ENCODE measurements at places on chromosomes 6 and 20.

DNA sequence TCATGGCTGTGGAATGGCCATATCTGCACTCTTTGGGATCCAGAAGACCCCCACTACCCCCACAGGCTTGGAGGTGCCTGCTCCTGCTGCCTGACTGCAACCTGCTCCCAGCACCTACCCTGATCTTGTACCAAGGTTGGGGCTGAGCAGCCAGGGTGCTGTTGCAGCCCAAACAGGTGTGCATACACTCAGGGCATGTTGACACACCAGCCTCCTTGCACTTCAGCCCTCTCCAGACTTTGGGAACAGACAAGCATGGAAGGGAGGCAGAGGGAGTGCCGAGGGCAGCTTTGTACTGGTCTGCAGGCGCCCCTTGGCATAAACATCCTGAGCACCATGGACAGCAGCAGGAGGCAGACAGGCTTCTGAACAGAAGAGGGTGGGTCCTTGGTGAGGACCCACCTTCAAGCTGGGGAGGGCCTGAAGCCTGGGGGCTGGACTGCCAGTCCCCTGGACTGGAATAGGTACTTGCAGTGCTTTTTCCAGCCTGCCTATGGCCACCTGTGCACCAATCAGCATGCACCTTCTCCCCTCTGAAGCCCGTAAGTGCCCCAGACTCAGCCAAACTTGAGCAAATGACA is 1675.8 kb downstream of the HACE1 start:
- no peak for DNase-seq

- DNase-seq = no peak
Measured at GRCh38 chr6:137794516-137795201, 72.4 kb upstream of the TNFAIP3 start.

DNA sequence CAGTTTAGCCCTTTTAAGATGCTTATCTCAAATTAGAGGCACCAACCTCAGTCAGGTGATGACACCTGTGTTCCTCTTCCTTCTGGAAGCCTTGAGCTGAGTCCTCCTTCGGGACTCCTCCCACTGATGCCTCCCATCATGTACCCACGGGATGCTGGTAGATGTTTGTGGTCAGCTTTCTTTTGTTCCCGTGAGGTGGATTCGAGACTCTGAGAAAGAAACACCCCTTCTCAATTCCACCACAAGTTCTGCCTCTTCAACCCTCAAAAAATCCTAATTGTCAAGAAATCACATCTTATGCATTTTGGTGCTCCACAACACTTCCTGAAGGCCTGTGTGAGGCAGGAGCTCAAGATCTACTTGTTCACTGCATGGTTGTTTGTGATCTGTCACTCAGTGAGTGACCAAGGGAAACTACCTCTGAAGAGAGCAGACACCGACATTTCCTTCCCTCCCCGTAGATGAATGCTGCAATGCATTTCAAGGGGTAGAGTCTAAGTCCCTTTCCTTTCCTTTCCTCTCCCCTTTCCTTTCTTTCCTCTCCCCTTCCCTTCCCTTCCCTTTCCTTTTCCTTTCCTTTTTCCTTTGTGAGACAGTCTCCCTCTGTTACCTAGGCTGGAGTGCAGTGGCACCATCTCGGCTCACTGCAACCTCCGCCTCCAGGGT is 50.5 kb downstream of the PCNA start:
- DNase-seq = no peak

GRCh38 chr6:100482698-100483097 is 18.0 kb upstream of the SIM1 start:
- DNase-seq = no peak

- DNase-seq = peak; percentile 78
Measured at GRCh38 chr6:33112148-33112547, 36.4 kb downstream of the HLA-DPB1 start.

DNA sequence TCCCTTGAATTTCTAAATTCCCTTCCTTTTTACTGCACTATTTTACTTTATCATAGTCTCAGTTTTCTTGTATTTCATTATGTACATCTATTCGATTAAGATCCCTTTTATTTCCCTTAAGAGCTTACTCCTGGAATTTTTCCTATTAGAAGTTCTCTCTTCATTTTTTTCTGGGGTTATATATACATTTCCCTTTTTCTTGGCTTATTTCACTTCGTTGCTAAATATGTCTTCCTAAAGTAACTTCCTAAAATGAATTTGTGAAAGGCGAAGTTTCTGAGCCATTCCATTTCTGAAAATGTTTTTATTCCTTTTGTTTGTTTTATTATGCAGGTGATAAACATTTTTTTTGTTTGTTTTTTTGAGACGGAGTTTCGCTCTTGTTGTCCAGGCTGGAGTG is 5.9 kb upstream of the CD109 start:
- no peak for DNase-seq

DNA sequence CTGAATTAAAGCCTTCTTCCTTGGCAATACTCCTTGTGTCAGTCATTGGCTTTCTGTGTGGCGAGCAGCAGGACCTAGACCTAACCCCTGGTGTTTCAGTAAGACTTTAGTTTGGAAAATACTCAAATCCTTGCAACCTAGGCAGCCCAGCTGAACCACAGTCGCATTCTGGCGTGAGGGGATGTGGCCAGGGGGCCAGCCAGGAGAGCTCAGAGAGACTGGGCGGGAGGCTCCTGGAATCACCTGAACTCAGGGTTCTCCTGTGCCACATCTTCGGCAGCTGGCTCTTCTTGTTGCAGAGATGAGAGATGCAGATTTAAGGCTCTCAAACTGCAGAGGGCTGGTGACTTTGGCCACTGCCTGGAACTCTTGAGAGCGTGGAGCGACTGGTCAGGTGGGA is 102.7 kb downstream of the SYNDIG1 start:
- no peak for DNase-seq

DNA sequence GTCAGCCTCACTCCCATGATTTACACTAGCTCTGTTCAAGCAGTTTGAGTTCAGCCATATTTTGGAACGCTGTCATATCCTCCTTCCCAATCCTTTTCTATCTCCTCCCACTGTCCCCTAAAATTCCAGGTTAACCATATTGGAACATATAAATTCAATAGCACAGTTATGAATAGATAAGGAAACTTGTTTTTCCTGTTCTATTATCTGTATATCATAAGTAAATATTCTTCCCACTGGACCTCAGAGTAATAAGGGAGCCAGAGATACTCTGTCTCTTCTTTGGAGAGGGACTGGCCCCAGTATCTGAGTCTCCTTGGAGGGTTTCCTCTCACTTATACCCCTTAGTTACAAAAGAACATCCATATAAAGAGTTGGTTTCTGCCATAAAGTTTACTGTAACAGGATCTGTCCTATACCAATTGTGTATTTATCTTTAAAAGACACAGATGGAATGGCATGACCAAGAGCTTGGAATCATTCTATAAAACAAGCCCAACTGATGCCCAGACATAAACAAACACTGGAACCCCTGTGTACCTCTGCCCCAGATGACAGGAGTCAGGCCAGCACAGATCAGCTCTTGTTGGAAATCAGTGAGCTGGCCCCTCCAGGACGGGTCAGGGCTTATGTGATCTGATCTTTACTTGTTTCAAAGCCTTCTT is 67.1 kb downstream of the EPB41L2 start:
- DNase-seq = peak; percentile 40

- no peak for DNase-seq
Measured at GRCh38 chr6:43271103-43271815, 26.8 kb upstream of the SLC22A7 start.

GRCh38 chr6:25498505-25498904 is 153.5 kb upstream of the SCGN start:
- DNase-seq = no peak

- no peak for DNase-seq
Measured at GRCh38 chr20:2892376-2892775, 19.1 kb downstream of the PTPRA start.
